Large intestine (tissue), 12 donors: ENCODE measurements at places on chromosomes 11 and 22.
A peak's percentile ranks its signal among the peaks of the same experiment; 100 is the strongest.

GRCh38 chr22:43391306-43391705 lies 20.5 kb upstream of the MPPED1 start:
- no peak for DNase-seq

DNA sequence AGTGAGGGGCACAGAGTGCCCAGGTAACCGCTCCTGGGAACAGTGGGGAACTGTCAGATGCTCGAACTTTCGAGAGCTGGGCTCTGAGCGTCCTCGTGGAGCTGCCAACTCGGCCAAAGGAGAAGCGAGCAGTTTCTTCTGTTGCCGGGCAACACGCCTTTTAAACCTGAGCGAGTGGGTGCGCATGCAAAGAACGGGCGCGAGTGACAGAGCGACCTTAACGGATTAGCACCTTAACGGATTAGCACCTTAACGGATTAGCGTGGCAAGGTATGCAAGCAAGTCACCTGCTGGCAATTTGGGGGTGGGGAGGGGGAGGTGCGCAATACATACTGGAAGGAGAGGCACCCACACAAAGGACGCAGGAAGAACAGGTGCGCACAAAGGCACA lies 61.8 kb upstream of the PRODH start:
- DNase-seq = no peak

DNA sequence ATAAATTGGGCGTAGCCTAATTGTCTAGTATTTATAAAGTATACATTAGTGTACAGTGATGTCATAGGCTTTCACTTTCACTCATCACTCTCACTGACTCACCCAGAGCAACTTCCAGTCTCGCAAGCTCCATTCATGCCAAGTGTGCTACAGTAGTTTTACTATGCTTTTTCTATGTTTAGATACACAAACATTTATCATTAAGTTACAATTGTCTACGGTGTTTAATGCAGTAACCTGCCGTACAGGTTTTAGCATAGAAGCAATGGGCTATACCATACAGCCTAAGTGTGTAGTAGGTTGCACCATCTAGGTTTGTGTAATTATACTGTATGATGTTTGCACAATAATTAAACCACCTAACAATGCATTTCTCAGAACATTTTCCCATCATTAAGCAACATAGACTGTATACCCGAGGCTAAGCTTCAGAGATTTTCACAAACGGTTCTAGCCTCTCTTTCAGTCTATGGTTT lies 17.5 kb downstream of the OR9G1 start:
- DNase-seq = no peak

- DNase-seq = no peak
These were observed 83.3 kb downstream of the DGCR2 start for GRCh38 chr22:19038728-19039447.

GRCh38 chr22:45997777-45998637 lies 21.0 kb upstream of the WNT7B start:
- no peak for DNase-seq

DNA sequence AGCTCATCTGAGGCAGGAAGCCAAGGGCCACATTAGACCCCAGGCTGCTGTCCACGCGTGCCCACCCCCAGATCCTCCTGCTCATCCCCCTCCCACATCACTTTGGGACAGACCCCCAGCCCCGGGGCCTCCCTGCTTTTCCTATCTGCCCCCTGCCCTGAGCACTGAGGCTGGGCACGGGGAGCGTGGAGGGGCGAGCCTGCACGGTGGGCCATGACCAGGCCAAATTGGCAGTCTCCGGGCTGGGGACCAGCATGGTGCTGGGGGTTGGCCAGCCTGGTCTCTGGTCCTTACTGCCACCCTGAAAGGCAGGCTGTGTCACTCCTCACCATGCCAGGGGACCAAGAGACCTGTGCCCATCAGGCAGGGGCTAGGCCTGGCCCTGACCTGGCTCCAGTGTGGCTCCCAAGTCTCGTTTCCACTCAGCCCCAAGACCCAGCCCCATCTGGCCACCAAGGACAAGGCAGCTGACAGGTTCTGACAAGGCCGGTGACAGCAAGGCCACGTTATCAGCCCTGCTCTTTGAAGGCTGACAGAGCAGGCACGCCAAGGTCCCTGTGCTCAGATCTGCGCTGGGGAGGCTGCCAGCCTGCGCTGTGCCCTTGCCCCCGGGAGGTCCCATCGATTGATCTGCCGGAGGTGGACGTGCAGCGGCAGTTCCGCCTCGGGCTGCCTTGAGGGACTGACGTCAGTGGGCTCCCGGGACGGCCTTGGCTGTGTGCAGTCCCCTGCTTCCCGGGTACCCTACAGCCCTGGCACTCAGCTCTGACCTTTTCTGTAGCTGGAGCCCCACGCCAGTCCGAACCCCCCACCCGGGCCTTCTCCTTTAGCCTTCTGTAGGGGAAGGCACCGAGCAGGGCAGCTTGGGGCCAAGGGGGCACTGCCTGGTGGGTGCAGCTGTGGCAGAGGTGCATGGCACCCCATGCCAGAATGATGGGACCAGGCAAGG lies 3.6 kb downstream of the TNNI2 start:
- DNase-seq = no peak

DNA sequence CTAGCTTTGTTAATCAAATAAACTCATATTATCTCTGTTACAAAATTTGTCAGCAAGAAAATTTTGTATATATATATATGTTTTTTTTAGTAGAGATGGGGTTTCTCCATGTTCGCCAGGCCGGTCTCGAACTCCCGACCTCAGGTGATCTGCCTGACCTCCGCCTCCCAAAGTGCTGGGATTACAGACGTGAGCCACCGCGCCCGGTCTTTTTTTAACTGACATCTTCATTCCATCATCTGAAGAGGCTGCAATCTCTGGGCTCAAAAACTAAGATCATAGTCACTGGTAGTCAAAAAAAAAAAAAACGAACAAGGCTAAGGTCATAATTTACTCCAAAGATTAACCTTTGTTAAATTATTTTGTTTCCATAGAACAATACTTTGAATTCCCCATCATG lies 5.3 kb upstream of the KLHDC7B start:
- DNase-seq = no peak

GRCh38 chr11:12678092-12678491 lies 3.9 kb downstream of the TEAD1 start:
- DNase-seq = no peak

DNA sequence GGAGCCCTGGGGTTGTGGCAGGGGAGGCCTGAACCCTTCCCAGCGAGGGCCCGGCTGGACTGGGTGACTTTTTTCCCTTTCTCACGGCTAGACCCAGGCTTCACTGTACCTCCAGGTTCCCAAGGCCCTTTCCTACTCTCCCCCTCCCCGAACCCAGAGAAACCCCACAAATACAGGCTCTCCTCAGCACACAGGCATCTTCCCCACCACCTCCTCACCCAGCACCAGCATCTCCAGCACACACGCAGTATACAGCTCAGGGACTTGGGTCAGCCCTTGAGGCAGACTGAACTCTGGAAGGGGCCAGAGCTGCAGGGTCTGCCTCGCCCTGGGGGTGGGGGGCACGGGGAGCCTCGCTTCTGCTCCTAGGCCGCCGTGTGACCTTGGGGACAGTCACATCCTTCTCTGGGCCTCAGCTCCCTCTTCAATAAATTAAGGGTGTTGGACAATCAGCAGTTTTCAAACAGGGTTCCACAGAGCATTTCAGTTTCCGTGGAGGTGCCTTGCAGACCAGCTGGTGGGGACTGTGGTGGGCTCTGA lies 4.5 kb downstream of the TMPRSS13 start:
- no peak for DNase-seq

DNA sequence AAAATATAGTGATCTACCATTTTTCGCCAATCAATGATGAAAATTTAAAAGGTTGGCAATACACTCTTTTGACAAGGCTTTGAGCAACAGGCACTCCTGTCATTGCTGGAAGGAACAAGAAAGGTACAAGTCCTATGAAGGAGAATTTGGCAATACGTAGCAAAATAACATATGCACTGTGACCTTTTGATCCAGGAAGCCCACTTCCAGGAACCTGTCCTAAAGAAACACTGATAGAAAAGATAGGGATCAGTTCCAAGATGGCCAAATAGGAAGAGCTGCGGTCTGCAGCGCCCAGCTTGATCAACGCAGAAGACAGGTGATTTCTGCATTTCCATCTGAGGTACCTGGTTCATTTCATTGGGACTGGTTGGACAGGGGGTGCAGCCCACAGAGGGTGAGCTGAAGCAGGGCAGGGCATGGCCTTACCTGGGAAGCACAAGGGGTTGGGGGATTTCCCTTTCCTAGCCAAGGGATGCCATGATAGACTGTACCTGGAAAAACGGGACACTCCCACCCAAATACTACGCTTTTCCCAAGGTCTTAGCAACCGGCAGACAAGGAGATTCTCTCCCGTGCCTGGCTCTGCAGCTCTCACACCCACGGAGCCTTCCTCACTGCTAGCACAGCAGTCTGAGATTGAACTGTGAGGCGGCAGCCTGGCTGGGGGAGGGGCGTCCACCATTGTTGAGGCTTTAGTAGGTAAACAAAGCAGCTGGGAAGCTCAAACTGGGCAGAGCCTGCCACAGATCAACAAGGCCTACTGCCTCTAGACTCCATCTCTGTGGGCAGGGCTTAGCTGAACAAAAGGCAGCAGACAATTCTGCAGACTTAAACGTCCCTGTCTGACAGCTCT lies 69.7 kb upstream of the GALNT18 start:
- DNase-seq = no peak

DNA sequence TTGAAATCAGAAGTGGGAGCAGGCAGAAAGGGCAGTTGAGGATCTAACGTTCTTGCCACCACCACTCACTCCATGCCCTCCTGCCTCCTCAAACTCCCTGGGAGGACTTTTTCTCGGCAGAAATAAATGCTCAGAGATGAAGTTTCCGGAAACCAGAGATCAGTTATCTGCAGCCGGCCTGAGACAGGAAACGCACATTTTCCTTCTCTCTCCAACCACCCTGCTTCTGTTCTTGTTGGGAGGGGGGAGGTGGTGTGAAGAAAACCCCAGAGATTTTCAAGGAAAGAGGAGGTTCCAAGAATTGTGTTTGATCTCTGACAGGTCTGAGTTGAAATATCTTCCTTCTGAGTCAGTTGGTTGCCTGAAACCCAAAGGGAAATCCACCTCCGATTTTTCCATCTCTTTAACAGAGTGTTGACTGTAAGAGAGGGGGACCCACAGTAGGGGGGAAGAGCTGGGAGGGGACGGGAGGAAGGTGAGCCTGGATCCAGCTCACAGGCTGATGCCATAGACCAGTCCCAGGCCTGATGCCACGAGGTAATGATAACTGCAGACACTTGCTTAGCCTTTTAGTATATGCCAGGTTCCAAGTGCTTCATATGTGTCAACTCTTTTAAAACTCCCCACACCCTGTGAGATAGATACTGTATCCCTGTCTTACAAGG lies 100.8 kb downstream of the TRAF6 start:
- DNase-seq = no peak

- DNase-seq = no peak
These were observed 462.4 kb downstream of the BRD1 start for GRCh38 chr22:49365191-49365837.

- no peak for DNase-seq
These were observed 943 bp downstream of the DUSP8 start for GRCh38 chr11:1570896-1571759.

GRCh38 chr11:34631737-34632104 lies 10.8 kb downstream of the EHF start:
- no peak for DNase-seq

- no peak for DNase-seq
These were observed 7.4 kb upstream of the PIM3 start for GRCh38 chr22:49953027-49953679.

- DNase-seq = no peak
These were observed 66.2 kb downstream of the CCDC81 start for GRCh38 chr11:86440843-86441242.

DNA sequence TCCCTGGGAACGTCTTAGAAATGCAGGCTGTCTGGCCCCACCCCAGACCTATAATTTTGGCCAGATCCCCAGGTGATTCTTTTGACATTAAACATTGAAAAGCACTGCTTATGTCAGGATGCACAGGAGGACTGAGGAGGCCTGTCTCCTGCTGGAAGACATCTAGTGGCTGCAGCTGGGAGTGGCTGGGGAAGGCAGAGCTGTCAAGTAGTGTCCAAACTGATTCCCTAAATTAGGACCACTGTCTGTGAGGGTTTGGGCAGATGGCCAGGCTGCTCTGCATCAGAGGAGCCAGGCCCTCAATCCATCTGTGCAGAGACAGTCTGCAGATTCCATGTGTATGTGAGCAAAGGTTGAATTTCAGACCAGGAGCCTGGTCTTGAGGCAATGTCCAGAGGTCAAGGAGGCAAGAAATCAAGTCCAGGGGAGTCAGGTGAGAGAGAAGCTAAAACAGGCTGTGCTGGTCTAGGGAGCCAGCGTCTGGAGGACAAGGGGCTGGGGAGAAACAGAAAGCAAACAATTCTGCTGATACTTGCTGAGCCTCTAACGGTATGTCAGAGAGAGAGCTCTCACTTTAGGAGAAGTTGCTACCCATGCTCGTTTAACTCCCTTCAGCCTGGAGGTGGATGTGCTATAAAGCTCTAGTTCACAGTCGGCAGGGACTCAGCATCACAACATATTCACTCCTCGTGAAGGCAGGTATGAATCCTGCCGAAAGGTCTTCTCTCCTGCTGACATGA lies 15.3 kb upstream of the SYTL2 start:
- peak; percentile 66 for DNase-seq

- DNase-seq = no peak
These were observed 52.4 kb downstream of the RTN4R start for GRCh38 chr22:20215742-20216141.

DNA sequence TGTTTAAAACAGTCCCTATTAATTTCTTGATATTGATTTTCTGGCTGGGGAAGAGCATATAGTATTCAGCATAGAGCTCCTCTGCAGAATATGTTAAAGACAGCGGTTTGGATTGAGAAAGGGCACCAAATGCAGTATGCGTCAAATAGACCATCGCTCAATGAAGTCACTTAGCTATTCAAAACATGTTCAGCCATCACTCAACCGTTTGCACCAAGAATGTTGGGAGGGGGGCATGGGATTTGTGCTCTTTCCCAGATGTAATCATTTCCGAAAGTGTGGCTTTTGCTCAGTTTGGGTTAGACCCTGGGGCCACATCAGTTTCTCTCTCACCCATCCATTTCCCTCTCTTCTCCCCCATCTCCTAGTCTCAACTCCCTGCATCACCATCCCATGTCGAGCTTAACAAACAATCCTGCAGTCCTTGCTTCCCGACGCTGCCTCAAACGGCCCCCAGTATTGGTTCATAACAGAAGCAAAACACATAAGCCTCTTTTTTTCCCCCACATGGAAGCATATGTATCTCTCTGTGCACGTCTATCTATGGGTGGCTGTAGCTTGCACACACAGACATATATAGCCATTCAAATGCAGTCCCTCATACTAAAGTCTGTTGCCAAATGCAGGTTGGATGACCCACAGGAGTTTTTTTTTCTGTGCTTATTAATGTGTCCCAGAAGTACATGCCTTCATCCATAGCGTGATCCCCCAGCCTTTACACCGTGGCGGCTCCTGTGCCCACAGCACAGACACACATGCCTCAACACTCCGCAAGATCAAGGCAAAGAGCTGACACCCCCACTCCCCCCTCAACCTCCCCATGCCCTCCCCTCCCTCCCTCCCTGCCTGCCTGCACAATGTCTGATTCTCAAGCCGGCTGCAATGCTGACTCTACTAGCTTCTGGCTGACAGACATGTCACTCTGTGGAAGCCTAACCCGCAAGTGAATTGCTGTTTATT lies 2.6 kb downstream of the CACNG2 start:
- no peak for DNase-seq
